ENCODE measurements at places on chromosomes 7 and 10.

DNA sequence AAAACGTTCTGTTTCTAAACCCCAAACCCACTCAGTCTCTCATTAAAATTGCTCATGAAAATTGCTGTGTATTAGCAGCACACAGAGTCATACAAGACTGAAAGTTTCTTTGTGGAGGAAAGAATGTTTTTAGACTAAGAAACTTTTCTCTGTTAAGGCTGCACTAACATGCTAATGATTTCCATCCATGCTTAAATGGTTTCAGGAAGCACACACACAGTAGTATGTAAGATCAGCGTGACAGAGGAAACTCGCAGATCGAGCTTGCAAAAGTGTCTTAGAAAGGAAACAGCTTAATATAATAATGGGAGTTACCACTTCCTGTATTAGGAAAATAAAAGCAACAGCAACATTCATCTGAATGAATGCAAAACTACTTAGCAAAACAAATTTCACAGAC, 112.7 kb downstream of the ICA1 start:
- peak; percentile 22 for DNase-seq

GRCh38 chr10:95279042-95279820, 11.6 kb downstream of the PDLIM1 start:
- no peak for DNase-seq

DNA sequence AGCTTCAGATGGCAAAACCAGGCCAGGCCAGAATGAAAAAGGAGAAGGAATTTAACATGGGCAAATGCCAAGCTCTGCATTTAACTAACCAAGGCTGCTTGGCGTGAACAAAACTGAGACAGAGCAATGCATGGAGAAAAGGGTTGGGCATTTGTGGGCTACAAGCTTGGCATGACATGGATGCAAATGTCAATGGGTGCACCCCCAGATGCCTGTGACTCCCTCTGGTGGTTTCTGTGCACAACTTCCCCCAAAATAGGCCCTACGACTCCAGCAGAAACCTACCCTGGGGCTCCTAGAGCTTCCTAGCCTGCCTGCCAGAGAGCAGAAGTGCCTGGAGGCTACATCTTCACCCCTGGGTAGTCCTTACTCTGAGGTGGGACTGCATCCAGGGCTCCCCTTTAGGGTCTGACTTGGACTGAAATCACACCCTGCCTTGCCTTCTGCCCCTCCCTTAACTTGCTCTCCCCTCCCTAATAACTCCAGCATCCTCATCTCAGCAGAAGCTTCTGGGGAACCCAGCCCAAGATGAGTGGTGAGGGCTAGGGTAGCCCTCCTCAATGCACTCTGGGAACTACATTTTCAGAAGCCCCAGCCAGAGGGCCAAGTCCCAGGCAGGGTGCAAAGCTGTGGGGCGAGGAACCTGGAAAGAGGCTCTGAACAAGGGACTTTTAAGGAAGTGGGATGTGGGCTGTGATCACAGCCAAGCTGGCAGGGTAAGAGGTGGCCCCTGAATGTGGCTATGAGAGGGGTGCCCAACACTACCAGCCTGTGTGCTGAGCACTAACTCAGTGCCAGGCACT, 11.3 kb downstream of the GPRIN2 start:
- no peak for DNase-seq

GRCh38 chr7:11243739-11244138, 270.1 kb downstream of the PHF14 start:
- no peak for DNase-seq

GRCh38 chr7:8435095-8435494, 1.7 kb downstream of the NXPH1 start:
- DNase-seq = no peak

DNA sequence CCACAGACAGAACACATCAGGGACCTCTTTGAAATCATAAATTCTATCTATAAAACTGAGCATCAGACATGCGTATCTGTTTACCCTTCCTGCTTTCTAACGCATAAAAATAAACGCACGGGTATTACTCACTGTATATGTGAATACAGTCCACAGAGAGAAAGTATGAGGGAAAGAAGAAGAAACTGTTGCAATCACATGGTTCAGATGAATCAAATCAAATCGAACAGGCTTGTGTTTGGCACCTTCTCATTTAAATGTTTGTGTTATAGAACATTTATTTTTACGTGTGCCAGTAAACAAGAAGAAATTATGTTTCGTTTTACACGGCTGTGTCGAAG, 322.0 kb downstream of the FRMD4A start:
- DNase-seq = no peak

DNA sequence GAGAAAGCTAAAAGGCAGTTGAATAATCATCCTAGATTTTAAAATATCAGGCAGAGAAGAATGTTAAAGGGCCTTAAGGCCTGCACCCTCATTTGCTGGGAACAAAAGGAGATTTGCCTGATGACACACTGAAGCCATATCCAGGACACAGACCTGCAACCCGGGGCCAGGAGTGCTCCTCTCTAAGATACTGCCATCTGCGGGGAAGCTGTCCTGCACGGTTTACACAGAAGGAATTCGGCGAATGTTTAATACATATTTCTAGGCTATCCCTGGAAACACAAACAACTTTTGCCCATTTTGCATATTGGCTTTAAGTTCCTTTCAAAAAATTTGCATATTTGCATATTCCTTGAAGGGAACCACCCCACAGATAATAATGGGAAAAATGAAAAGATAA, 52.3 kb downstream of the DYNC1I1 start:
- no peak for DNase-seq

DNA sequence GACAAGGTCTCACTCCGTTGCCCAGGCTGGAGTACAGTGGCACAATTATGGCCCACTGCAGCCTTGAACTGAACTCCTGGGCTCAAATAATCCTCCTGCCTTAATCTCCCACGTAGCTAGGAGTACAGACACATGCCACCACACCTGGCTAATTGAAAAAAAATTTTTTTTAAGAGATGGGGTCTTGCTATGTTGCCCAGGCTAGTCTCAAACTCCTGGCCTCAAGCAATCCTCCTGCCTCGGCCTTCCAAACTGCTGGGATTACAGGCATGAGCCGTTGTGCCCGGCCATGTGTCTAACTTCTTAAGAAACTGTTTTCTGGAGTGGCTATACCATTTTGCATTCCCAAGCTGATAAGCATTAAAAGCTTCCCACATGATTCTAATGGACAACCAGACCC, 9.5 kb upstream of the EFCAB10 start:
- DNase-seq = no peak

Measured in glomerular endothelial cell (primary cell).